ENCODE measurements at places on chromosomes 1 and 21.
A peak's percentile ranks its signal among the peaks of the same experiment; 100 is the strongest.

DNA sequence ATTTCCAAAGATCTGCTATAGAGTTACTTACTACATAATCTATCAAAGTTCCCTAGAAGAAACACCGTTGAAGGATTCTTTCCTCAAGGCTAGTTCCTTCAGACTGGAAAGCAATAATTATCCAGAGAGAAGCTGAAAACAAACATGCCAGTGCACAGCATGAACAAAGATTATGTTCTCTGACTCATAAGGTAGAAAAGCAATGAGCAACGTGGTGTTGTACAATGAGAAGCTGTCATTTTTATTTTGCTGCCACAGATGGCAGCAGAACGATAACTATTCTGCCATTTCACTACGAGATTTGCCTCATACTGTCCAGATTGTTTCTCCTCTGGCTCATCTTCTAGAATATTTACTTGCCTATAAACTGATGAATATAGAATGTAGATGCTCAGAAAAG lies 10.7 kb downstream of the EXTL2 start:
- no peak for DNase-seq

DNA sequence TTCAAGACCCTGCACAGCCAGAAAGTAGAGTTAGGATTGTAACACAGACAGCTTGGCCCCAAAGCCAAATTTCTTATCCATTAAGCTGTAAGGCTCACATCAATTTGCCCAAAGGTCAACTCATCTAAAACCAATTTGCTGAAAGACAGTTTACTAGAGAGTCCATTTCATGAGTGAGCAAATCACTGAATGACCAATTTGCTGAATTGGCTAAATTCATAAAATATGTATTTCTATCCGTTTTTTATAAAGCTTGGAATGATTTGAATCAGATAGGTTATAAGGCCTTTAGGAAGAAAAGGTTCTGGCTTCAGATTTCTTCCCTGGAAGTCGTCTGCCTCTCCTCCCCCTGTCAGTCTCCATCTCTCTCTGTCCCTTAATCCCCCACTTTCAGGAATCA lies 168.1 kb downstream of the FCRL5 start:
- DNase-seq = no peak

GRCh38 chr1:160361199-160361598 lies 5.7 kb upstream of the NHLH1 start:
- DNase-seq = no peak

- no peak for DNase-seq
Observed at GRCh38 chr1:34829250-34829649, 30.3 kb downstream of the SMIM12 start.

- peak; percentile 43 for DNase-seq
Observed at GRCh38 chr21:32826329-32827167, 55.0 kb upstream of the PAXBP1 start.

DNA sequence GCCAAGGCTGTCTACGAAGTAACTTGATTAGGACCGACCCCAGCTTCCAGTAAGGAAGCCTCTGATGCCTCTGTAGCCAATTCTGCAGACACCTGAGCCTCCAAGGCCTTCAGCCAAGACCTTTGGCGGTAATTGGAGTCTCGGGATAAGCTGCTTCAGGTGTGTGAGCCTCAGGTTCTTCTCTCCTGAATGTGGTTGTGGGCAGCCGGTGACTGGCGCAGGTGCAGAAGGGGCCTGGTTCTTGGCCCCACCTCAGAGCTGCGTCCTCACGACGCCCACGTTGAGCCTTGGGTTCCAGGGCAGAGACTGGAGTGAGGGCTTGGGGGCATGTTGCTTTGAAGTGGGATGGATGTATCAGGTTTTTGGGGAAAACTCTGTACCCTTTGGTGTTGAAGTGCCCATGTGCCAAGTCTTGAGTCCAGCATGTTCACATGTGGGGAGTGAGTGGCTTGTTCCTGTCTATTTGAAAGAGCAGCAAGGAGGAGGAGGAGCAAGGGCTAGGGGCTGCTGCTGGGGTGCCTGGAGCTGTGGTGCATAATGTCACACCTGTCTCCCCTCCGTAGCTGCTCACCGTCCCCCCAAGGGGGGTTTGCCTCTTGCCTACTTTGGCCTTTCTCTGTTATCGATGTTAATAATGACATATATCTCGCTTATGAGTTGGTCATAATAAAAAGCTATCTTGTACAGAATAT lies 1.4 kb downstream of the PSEN2 start:
- no peak for DNase-seq

DNA sequence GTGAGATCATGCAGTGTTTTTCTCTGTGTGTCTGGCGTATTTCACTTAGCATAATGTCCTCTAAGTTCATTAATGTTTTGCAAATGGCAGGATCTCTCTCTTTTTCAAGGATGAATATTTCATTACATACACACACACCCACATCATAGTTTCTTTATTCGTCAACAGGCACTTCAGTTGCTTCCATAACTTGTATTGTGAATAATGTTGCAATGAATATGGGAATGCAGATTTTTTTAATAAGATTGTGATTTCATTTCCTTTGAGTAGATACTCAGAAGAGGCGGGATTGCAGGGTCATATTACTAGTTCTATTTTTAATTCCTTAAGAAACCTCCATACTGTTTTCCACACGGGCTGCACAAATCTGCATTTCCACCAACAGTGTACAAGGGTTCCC lies 134.0 kb downstream of the CLEC20A start:
- no peak for DNase-seq

DNA sequence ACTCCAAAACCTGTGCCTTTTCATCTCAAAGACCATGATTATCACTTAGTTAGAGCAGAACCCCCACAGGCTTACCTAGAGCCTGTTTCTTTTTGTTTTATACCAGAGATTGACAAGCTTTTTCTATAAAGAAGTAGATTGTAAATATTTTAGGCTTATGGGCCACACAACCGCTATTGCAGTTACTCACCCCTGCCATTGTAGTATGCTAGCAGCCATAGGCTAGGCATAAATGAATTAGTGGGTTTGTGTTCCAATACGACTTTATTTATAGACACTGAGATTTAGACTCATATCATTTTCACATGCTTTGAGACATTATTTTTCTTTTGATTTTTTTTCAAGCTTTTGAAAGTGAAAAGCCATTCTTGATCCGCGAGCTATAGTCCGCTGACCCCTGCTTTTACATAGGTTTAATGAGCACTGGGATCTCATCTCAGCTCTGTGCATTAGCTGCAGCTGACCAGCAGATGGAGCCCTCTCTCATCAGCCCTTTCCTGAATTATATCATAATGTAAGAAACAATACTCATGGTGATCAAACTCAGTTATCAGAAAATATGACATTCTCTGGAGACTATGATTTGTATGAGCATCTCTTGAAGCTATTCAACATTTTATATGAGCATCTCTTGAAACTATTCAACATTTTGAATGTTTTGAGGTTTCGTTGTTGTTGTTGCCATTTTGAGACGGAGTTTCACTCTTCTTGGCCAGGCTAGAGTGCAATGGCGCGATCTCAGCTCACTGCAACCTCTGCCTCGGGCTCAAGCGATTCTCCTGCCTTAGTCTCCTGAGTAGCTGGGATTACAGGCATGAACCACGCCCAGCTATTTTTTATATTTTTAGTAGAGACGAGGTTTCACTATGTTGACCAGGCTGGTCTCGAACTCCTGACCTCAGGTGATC lies 111.9 kb upstream of the L1TD1 start:
- DNase-seq = no peak

- DNase-seq = no peak
Observed at GRCh38 chr21:17082843-17083483, 429.9 kb upstream of the CXADR start.

Measured in substantia nigra (tissue), 51 donors.